Activated T-helper 1 cell treated with anti-CD3 and anti-CD28 coated beads, Interleukin-2, amount 50 U/mL, for 16 hours (primary cell): ENCODE measurements at places on chromosomes 5 and 9.

DNA sequence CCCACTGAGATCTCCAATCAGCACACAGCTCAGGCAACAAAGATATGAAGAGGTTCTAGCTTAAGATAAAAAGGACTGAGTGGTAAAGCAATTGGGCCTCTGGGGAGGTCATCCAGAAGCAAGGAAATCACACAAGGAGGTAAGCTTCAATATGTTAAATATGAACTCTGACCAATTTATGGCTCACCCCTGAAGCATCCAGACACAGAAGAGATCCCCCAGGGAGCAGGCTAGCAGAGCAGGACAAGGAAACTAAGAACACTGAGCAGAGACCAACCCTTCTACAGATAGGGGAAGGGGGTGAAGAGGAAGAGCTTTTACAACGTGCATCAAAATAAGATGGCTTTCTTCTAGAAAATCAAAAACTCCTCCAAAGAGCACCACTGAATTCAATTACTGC, 616.2 kb downstream of the DNAH5 start:
- DNase-seq = no peak

DNA sequence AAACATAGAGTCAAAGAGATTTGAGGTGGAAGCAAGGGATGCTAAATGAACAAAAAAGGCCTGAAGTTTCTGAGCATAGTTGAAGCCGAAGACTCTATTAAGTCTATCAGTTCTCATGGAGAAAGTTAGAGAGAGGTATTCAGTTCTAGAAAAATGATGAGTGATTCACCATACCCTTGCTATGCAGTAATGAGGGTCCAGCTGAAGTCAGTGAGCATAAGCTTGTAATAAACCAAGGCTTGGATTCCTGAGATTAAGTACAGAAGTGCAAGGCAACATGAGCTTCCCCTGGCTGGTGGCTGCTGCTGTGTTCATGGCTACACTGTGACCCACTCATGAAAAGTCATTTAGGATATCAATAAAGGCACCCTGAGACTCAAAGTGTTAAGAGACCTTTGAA, 129.7 kb upstream of the MTAP start:
- no peak for DNase-seq

DNA sequence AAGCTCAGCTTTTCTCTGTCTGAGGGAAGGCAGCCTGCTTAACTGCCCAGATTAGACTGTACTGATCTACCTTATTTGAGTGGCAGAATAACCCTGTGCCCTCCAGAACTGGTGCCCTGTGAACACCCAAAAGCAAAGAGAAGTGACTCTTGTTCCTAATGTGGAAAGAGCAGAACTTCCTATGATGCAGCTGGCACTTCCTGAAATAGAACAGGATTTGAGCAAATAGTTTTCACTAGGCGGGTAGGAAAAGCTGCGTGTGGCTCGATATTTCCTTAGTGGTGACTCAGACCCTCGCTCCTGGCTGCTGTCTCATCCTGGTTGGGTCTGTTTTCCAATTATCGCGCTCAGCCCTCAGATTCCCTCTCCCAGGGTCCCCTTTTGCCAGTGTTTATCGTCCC, 89.9 kb downstream of the SH3TC2 start:
- no peak for DNase-seq

- no peak for DNase-seq
Measured at GRCh38 chr5:43485406-43485805, 1.7 kb upstream of the TMEM267 start.

GRCh38 chr9:115391168-115391825, 273.3 kb upstream of the TNC start:
- DNase-seq = no peak

DNA sequence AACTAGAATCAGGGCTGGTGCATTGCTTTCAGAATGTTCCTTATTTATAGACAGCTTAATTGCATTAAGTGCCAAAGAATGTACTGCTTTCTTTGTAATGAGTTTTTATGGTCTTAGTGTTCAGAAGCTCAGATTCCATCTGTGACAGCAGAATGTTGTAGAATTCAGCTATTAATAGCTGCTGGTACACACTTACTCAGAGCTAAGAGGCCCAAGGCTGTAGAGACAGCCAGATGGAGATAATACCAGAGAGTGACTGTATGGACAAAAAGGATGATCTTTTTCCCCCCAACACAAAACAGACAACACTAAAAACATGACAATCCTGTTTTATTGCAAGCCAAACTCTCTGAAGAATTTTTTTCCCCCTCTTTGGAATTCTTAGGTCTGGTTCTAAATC, 50.2 kb downstream of the PPP2R2B start:
- no peak for DNase-seq

DNA sequence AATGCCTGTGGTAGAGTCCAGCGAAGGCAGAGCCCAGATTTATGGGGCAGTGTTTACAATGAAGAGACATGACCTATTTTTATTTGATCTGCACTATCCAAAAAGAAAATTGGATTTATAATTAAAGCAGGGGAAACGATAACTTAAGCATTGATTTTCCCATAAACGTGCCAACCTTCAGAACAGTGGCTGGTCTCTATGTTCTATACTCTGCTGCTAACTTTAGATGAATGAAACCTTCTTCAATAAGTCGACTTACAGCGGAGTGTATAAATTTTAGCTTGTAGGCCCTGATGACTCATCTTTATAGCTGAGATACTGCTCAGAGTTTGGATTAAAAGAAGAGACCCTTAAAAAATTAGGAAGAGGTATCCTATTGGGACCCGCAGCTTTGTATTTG, 452.6 kb downstream of the TLR4 start:
- no peak for DNase-seq

DNA sequence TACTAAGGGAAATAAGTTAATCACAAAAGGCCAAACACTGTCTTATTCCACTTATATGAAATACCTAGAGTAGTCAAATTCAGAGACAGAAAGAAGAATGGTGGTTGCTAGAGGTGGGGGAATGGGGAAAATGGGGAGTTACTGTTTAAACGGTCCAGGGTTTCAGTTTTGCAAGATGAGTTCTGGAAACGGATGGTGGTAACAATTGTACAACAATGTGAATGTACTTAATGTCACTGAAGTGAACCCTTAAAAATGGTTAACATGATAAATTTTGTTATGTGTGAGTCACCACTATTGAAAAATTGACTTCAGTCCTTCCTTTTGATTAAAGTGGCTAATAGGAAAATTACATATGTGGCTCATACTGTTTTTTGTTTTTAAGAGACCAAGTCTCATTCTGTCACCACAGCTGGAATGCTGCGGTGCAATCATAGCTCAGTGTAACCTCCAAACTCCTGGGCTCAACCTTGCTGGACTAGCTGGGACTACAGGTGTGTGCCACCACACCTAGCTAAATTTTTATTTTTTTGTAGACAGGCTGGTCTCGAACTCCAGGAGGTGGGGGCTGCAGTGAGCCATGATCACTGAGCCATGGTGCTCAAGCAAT, 8.7 kb downstream of the UBQLN1 start:
- no peak for DNase-seq
